Effector CD4-positive, alpha-beta T cell (primary cell): ENCODE measurements at places on chromosomes 1 and 21.

- no peak for DNase-seq
These were observed 189.5 kb downstream of the SIPA1L2 start for GRCh38 chr1:232440325-232441035.

DNA sequence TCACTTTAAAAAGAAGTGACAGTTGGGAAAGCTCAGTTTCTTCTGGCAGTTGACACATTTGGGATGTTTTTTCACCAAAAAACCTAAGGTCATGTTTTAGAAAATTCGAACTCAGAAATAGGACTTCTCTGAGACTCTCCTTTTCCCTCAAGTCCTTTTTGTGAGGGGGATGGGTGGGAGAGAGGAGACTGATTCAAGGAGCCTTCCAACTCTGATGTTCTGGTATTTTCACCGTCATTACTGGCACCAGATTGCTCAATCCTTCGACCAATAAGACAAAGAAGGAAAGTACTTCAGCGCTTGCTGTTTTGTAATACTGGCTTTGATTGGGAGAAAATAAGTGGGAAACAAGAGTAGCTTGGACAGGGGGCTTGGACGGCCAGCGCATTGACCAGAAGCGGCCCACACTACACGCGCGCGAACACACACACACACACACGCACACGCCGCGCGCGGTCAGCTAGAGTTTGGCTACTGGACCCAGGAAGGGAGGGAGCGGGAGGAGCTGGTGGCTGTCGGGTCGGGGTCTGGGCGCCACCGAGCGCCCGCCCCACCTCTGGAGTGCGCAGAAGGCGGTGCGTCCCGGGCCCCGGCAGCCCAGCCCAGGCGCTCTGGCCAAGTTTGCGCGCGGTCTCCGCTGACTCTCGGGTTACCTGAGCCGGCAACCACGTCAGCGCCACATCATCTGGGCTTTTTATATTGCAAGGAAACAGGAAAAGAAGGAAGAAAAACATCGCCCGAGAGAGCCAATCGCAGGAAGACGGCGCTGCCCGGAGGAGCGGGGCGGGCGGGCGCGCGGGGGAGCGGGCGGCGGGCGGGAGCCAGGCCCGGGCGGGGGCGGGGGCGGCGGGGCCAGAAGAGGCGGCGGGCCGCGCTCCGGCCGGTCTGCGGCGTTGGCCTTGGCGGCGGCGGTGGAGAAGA lies at the start of gene KCNK1:
Gene KCNK1 (plus strand): TSS at position 855 of the 921 bp plus-strand sequence. CDS start 66 bp downstream, at position 921.
- no peak for DNase-seq

DNA sequence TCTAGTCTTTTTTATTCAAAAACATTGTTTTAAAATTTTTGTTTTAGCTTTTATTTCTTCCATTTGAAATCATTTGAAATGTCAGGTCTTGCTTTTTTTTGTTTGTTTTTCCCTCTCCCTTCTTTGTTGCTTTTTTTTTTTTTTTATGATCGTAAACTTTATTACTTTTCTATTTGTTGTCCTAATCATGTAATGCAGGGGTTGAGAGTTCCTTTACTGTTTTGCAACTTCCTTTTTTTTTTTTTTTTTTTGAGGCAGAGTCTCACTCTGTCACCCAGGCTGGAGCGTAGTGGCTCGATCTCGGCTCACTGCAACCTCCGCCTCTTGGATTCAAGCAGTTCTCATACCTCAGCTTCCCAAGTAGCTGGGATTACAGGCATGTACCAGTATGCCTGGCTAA lies 24.8 kb downstream of the IVNS1ABP start:
- DNase-seq, result no peak

- DNase-seq, result no peak
These were observed 48.0 kb downstream of the CAPN8 start for GRCh38 chr1:223617323-223618070.

DNA sequence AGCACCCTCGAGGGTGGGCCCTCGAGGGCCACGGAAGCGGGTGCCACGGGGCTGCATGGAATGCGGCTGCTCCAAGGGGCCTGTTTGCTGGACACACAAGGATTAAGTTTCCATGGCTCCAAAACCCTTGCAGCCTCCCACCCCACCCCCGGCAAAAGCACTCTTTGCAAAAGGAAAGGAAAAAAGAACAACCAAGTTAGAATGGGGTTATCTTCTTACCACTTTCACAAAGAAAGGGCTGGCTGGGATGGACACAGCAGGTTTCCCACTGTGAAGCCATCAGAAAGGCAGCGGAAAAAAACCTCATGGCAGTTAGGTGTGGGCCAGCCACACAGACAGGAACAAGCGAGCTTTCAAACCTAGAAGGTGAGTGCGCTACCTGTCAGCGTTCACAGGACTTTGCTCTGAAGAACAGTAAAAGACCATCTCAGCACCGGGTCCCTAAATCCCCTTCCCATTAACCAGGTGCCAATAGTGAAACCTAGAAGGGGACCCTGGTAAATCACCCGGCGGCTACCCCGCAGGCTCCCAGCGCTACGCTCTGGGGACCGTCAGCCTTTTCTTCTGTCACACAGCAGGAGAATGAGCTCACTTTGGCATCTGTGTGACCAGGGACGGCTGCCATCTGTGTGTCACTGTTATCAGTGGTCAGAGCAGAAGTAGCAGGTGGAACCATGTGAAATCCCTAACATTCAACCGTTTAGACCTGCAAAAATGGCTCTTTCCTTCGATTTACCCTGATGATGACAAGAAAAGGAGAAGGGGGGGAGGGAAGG lies 93.0 kb downstream of the SIM2 start:
- DNase-seq, result no peak

GRCh38 chr1:28803051-28803450 lies 8.9 kb upstream of the OPRD1 start:
- no peak for DNase-seq

GRCh38 chr1:206578068-206578977 lies 33.9 kb downstream of the EIF2D start:
- no peak for DNase-seq

- DNase-seq, result no peak
These were observed 164.0 kb downstream of the PGBD5 start for GRCh38 chr1:230261928-230262650.

DNA sequence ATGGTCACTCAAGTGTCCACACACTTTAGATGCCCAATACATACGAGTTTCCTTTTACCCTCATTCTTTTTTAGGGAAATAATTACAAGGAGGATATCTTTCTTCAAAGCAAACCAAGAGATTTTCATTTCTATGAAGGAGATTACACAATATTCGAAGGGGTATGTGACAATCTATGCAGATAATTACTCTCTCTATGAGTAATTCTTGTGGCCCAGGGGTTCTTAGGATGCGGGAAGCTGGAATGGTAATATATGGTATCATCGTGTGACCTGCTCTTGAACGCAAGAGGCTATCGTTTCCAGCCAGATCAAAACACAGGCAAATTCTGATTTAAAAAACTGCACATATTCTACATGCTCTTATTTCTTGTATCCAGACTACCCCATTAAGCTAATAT lies 14.6 kb downstream of the DSCAM start:
- DNase-seq, result no peak

GRCh38 chr21:37367703-37368540 lies 1.3 kb downstream of the DYRK1A start:
- DNase-seq, result peak; percentile 21

DNA sequence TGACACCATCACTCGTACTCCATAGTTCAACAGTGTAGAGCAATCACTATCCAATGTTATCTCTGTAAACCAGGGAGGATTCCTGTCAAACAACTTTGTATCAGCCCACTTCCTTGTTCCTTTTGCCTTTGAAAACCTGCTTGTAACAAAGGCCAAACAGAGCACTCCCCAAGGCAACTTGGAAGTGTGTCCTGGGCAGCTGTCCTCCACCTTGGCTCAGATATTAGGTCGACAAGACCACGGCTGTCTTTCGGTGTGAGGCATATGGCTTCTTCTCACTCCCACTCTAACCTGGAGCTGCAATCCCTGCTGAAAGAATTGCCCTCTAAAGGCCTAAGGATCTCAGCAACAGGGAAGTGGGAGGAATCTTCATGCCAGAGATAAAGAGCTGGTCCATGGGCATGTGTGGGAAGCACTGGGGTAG lies 66.7 kb downstream of the ITPKB start:
- DNase-seq, result no peak

- no peak for DNase-seq
These were observed 73.4 kb downstream of the RABGAP1L start for GRCh38 chr1:174232761-174233160.
